ENCODE measurements at places on chromosomes 13 and 19.

DNA sequence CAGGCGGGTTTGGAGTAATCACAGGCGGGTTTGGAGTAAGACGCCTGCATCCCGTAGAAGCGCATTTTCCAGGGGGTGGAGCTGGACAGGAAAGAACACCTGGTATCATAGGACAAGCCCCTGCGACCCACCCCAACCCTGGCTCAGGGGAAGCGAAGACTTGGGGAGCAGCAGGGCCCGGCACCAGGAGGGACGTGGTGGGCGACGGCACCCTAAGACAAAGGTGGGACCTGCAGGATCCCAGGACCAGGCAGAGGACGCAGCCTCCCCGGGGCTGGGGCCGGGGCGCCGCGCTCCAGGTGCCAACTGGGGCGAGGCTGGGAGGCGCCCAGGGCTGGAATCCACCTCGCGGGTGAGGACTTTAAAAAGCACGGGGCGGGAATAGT lies 520 bp downstream of the ZNF600 start:
- DNase-seq: no peak

DNA sequence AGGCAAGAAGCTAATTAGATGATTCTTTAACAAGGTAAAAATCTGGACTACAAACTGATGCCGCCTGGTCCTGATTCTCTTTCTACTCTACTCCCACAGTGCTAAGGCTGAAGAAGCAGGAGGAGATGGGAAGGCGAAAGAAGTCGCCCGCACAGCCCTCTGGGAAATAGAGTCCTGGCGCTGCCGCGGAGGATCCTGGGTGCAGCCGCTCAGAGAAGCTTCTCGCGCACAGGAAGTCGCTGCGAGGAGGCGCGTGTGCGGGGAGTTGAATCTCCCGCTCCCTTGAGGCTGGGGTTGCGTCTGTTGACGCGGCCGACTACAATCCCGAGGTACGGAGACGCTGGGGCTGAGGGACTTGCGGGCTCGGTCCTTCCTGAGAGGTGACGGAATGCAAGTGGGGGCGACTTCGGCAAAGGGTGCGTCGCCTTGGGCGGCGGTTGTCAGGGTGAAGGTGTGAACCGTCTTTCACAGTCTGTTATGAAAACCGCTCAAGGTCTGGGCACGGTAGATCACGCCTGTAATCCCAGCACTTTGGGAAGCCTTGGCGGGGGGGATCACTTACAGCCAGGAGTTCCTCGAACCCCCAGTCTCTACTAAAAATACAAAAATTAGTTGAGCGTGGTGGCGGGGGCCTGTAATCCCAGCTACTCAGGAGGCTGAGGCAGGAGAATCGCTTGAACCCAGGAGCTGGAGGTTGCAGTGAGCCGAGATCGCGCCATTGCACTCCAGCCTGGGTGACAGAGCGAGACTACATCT lies at the start of gene ZNF473:
Gene ZNF473 (plus strand): TSS at position 212 of the 756 bp plus-strand sequence. CDS start 5,078 bp downstream, outside the sequence.
- DNase-seq: peak; percentile 61

GRCh38 chr19:17499648-17500446 lies 11.6 kb upstream of the PGLS start:
- no peak for DNase-seq

GRCh38 chr19:459724-460511 lies 915 bp downstream of the SHC2 start:
- peak; percentile 76 for DNase-seq

GRCh38 chr13:32581177-32581786 lies 5.0 kb upstream of the PDS5B start:
- no peak for DNase-seq

GRCh38 chr13:20988909-20989655 lies 72.3 kb downstream of the LATS2 start:
- no peak for DNase-seq

DNA sequence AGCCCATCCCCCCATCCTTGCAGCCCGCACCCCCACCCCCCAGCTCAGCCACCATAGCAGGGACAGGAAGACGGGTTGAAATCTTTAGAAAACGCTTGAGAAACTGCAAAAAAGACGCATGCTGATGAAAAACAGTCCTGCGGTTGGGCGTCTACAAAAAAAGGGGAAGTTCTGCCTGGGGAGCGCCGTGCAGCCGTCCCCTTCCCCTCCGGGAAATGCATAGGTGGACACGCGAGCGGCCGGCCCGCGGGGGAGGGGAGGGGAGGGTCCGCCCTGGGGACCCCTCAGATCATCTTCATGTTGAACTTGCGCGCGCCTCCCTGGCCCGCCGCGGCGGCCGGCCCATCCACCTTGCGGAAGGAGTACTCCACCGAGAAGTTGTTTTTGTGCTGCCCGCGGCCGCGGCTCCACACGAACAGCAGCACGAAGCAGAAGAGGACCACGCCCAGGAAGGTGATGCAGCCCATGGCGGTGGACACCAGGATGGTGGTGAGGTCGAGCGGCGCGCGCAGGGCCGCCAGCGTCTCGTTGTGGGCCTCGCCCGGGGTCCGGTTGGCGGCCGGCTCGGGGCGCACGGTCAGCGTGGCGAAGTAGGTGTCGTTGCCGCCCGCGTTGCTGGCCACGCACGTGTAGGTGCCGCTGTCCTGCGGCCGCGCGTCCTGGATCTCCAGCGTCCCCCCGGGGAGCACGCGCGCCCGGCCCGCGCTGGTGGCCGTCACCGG lies 7.9 kb upstream of the PEAK3 start:
- DNase-seq: no peak

- no peak for DNase-seq
These were observed 6.2 kb upstream of the FUT3 start for GRCh38 chr19:5857203-5858081.

GRCh38 chr19:47510516-47511127 lies 4.2 kb downstream of the NAPA start:
- DNase-seq: no peak

DNA sequence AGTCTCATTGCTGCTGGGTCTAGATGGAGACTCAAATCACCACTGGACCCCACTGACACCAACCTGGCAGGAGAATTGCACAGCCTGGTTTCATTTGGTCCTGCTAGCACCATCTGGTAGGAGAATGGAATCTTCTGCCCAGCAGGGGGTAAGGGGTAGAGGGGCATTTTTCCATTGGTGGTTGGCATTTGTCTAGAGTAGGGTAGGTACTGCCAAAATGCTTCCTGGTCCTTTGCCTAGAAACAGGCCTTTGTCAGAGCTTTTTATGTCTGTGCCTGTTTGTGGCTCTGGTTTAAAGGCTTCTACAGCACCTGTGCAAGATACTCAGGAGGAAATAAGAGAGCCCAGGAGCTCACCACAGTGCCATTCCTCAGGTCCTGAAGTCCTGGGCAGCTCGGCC lies 121.3 kb downstream of the KCTD12 start:
- DNase-seq: no peak

GRCh38 chr19:49889687-49890348 lies 6.9 kb downstream of the IL4I1 start:
- peak; percentile 12 for DNase-seq

GRCh38 chr13:22933571-22934181 lies 247.1 kb upstream of the SGCG start:
- no peak for DNase-seq

DNA sequence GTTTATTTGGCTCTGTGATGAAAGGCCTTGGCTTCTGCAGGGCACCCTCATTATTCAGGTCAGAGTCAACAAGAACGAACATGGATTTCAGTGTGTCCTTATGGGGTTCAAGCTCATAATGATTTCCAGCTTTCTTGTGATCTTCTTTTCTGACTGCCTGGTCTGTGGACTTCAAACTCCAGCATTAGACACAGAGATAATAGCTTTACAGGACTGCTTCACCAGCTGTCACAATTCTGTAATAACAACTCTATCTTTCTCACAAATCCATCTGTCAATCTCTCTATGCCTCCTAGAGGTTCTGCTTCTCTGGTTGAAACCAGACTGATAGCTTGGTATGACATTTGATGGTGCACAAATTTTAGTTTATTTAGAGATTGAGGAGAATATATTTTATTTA lies 13.1 kb upstream of the SLITRK6 start:
- DNase-seq: no peak

- no peak for DNase-seq
These were observed 17.0 kb upstream of the LPAR6 start for GRCh38 chr13:48429886-48430285.

DNA sequence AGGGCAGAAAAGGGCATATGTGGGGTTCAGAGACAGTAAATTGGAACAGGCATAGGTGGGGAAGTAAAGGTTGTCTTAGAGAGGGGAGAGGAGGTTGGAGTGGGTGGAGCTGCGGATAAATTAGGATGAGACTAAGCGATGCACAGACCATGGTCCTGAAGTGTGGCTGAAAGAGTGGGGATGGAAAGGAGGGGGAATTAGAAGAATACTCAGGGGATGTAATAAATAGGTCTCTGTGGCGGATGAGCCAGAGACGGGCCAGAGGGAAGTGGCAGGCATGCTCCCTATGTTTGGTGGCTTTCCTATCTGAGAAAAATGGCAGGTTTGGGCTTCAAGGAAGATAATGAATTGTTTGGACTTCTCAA lies 123.4 kb downstream of the OLFM4 start:
- DNase-seq: no peak

DNA sequence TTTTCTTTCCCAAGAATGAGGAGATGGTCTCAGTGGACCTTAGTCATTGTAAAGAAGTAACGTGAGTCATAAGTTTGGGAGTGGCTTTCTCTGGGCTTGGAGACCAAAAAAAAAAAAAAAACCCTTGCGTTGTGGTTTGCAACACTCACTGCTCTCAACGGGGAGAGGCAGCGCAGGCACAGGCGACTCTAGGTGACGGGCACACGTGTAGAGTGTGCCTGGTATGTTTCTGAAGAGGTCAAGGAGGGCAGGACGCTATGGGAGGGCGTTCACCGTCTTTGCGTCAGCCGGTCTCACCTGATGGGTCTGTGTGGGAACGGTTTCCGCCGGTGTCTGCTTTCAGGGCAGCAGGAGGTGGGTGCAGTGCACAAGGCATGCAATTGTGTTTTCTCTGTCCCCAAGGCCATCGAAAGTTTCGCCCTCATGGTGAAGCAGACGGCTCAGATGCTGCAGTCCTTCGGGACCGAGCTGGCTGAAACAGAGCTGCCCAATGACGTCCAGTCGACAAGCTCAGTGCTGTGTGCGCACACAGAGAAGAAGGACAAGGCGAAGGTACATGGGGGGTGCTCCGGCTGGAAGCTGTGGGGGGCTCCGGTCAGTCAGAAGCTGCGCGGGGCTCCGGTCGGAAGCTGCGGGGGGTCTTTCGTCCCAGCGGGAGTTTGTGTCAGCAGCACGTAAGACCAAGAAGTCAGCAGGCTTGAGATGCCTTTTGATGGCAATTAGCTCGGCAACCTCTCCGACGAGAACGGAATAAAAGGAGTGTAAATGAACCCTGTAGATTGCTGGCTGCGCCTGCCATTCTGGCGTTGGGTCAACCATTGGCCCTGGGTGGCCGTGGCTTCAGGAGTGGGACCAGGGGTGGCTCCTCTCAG lies 40.8 kb upstream of the F7 start:
- no peak for DNase-seq

DNA sequence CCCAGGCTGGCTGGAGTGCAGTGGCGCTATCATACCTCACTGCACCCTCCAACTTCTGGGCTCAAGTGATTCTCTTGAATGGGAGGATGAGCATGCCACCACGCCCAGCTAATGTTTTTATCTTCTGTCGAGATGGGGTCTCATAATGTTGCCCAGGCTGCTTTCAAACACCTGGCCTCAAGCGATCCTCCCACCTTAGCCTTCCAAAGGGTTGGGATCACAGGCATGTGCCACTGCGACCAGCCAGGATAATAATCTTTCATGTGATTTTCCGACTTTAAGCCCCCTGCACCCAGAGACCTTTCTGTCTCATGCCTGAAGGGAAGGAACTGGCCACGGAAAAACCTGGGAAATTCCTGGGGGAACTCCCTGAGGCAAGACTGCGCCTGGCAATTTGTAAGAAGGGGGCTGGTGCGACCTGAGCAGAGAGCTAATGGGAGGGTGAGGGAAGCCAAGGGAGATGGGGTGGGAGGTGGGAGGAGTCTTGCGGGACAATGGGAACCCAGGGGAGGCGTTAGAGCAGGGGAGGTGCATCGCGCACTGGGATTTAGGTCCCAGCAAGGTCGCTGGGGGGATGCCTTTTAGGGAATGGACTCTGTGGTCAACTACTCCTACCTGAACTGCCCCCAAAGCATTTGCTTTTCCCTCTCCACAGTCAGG lies 1.2 kb upstream of the CCDC124 start:
- DNase-seq: no peak

GRCh38 chr19:14561847-14562351 lies 10.0 kb downstream of the NDUFB7 start:
- DNase-seq: peak; percentile 61

DNA sequence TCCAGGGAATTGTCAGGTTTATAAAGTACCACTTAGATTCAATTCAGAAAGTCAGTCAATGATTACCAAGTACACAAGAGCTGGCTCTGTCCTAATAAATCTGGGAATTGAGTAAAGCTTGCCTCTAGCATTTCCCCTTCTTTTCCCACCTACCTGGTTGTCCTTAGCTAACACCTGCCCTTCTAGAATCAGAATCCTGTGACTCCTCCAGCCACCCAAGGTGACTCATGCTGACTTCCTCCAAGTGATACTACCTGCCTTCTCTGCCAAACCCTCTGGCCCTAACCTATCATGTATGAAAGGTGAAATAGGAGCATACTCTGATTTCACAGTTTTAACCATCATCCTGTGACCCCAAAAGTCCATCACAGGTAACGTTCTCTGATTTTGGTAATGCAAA lies 151.2 kb downstream of the DIAPH3 start:
- DNase-seq: no peak

DNA sequence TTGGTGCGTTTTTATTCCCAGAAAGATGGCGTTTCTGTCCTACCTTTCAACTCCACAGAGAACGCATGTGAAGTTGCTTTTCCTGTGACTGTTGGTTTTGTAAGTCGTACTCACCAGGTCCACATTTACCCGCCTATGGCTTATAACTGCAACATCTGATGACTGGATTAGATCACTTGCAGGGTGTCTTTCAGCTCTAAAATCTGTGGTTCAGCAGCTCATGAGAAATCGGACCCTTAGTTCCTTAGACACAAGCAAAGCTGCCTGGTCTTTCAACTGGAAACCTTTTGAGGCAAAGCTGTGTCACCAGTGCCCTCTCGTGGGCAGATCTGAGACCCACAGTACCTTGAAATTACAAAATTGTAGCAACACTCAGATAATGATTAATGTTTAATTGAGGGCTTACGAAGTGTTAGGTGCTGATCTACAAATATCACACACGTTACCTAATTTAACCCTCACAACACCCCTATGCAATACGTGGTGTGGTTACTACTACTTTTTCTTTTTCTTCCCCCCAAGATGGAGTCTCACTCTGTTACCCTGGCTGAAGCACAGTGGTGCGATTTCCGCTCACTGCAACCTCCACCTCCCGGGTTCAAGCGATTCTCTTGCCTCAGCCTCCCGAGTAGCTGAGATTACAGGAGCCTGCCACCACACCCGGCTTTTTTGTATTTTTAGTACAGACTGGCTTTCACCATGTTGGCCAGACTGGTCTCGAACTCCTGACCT lies 65.4 kb downstream of the RUBCNL start:
- DNase-seq: no peak

GRCh38 chr19:1298235-1298634 lies 12.6 kb downstream of the EFNA2 start:
- no peak for DNase-seq

GRCh38 chr13:112779856-112780604 lies 90.2 kb downstream of the ATP11A start:
- no peak for DNase-seq

- no peak for DNase-seq
These were observed 7.9 kb downstream of the CD37 start for GRCh38 chr19:49343123-49343522.

- peak; percentile 59 for DNase-seq
These were observed 2.9 kb upstream of the HOOK2 start for GRCh38 chr19:12778017-12778904.
